ENCODE measurements at places on chromosomes 7 and 10.

DNA sequence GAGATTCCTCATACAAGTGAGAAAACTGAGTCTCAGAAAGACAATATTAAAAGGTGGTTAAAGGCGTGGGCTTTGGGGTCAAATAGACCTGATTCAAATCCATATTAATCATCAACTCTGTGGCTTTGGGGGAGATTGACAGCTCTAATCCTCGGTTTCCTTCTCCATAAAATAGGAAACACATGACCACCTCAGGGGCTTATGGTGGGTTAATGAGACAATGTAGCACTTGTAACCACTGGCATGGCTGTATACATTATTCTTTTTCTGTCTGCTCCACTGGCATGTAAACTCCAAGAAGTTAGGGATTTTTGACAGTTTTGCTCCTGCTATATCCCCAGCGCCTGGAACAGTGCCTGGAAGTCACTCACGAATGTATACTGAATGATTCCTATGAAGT lies 120.8 kb upstream of the GAD2 start:
- DNase-seq, result no peak

DNA sequence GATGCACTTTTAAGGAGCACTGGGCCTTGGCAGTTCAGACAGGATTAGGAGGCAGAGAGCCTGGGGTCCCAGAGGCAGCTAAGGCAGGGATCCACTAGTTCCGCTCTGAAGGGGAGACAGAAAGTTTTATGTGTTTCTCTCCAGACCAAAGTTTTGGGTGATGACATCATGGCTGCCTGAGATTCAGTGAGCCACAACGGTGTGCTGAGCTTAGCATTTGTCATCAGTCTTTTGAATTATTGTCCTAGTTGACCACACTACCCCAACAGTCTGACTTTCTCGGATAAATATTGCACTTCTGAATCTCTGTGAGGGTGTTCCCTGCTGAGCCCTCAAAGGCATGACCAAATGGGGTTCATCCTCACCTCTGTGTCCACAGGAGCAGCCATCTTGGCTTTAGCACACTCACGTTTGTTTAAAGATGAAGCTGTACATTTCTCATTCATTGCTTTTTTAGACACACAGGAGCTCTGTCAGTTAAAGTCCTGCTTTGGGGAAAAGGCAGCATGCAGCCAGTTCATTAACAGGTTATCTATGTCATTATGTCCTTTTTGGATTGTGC lies 297.7 kb upstream of the LRGUK start:
- no peak for DNase-seq

DNA sequence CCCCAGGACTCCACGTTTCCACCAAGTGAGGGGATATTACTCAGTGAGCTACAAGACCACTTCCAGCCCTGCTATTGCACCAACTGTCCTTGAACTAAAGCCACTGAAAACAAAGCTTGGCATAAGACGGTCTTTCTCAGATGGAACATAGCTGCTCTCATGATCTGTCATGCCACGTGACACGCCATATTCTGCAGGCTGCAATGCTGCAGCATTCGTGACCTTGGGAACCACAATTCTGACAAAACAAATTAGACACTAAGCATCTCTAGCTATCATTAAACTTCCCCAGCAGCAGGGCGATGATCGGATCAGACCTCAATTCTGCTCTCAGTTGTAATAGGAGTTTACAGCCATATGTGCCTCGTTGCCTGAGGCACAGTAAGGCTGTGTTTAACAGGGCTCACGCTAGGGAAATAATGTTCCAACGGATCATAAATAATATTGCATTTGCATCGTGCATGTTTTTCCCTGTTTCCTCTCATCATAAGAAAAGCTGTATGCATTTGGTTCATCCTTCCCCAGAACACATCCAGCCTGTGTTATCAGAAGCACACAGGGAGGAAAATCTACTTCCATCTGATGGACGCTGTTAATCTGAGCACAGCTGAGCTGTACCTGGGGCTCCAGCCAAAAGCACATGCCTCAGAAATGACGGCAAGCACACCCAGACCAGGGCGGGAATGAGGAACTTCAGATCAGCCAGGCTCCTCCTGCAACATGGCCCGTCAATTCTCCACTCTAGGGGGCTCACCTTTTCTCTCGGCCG lies 38.6 kb upstream of the CNPY1 start:
- no peak for DNase-seq

DNA sequence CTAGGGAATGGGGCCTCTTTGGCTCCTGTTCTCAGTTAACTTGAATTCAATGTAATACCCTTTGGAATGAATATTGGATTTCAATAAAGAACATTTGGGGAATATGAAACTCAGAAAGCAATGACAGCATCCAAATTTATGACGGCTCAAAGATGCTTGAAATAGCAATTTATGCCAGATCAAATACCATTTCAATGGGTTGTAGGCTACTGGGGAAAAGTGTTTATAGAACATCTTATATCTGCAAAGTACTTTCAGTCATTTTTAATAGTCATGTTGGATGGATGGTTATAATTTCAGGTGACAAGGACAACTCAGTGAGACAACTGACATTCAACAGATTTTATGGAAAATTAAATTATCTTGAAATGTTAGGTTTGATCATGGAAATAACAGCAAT lies 772.7 kb downstream of the PHTF2 start:
- DNase-seq, result no peak

DNA sequence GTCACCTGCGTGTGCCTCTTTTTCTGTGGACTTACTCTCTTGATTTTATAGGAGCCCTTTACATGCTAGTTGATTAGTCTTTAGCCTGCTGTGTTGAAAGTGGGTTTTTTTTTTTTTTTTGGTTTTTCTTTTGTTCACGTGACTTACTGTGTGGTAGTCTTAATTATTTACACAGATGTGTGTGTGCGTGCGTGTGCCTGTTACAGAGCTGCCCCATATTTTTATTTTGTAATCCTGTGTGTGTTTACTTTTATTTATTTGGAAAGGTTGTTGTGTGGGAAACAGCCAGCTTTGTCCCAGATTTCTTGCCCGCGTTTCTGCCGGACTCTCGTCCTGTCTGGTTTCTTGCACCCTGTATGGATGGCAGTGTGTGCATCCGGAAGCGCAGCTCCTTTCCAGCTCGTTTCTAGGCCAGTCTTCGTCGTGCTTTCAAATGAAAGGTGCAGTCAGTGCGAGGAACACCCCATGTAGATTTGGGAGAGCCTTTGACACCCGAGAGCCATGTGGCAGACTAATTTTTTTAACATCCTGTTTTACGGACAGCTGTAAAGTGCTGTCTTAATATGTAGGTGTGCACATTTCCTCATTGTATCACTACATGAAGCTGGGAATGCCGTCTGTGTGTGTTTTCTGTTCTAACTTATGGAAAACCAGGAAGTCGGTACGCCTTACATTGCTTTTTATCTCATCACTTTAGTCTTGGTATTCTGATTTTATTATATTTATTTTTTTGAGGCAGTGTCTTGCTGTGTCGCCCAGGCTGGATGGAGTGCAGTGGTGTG lies 55.6 kb downstream of the DNAJB6 start:
- DNase-seq, result no peak

- no peak for DNase-seq
These were observed 99.1 kb downstream of the CCDC71L start for GRCh38 chr7:106561666-106562411.

DNA sequence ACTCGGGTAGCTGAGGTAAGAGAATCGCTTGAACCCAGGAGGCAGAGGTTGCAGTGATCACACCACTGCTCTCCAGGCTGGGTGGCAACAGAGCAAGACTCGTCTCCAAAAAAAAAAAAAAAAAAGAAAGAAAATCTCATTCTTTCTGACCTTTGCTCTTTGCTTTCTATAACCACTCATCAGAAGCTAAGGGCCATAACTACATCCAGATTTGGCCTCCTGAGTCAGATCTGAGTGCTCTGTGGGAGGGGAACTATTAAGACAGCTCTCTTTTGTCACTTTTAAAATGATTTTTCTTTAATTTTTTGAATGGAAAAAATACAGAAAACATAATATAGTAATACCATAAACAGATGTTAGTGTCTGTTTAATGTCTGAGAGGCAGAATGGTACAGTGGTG lies 210.1 kb downstream of the KIAA1217 start:
- DNase-seq, result no peak

DNA sequence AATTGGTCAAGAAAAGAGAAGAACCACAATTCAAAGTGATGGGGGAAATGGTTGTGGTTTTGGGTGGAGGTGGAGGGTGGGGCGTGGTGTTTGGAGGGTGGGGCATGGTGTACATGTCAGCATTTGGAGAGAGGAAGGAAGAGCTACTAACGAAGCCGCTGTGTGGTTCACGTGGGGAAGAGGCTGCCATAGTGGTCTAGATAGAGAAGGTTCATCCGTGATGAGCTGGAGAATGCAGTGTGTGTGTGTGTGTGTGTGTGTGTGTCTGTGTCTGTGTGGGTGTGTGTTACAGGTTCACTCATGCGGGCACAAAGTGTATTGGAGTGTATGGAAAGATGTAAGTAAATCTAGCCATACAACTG lies 6.1 kb upstream of the VCL start:
- DNase-seq, result peak; percentile 54

DNA sequence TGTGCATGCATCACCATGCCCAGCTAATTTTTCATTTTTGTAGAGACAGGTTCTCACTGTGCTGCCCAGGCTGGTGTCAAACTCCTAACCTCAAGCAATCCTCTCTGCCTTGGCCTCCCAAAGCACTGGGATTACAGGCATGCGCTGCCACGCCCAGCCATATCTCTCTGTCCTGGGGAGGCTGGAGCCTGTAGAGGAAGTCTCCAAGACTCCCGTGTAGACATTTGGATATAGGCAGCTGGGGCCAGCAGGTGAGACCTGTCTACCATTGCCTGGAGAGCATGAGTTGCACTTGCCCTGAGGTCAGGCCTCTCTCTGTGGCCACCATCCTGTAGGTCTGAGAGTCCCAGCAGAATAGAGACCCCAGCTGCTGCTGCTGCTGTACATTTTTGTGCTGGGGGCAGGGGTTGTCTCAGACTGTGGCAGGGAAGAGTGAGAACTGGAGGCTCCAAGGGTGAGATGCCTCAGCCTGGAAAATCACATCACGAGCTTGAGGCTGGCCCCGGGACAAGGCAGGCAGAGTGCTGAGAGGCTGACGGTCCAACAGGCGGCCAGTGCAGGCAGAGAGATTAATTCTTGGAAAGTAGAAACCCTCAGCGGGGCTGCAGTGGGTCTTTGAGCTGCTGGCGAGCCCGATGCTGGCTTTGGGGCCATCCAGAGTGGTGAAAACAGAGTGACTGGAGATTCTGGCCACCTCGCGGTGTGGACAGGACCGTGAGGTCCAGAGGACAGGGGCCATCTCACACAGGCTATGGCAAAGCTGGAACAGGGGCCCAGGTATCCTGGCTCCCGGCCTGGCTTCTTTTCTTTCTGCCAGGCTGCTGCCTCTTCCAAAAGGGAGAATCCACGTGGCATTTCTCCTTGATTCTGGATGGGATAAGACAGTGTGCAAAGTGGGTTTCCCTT lies 60.9 kb downstream of the TMEM270 start:
- no peak for DNase-seq

DNA sequence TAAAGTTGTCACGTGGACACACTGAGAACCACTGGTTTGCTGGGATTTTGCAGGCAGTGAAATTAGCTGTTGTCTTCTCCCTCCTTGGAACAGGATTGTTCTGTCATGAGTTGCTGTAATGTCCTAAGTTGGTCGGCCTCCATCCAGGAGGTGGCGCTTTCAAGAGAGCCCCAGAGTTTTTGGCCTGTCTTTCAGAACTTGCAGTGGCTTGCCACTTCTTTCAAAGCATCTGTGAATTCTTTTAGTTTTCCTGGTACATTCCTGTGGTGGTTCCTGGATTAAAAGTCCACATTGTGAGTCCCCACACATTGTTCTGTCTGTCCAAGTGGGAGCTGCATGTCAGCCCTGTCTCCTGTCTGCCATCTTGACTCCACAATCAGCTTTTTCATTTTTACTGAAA lies 133.8 kb downstream of the PON1 start:
- no peak for DNase-seq

- no peak for DNase-seq
These were observed 444.0 kb upstream of the MGMT start for GRCh38 chr10:129023082-129023481.

GRCh38 chr10:18472977-18473376 lies 178.4 kb downstream of the NSUN6 start:
- DNase-seq, result no peak

- no peak for DNase-seq
These were observed 2.5 kb upstream of the CLDN4 start for GRCh38 chr7:73828107-73828803.

DNA sequence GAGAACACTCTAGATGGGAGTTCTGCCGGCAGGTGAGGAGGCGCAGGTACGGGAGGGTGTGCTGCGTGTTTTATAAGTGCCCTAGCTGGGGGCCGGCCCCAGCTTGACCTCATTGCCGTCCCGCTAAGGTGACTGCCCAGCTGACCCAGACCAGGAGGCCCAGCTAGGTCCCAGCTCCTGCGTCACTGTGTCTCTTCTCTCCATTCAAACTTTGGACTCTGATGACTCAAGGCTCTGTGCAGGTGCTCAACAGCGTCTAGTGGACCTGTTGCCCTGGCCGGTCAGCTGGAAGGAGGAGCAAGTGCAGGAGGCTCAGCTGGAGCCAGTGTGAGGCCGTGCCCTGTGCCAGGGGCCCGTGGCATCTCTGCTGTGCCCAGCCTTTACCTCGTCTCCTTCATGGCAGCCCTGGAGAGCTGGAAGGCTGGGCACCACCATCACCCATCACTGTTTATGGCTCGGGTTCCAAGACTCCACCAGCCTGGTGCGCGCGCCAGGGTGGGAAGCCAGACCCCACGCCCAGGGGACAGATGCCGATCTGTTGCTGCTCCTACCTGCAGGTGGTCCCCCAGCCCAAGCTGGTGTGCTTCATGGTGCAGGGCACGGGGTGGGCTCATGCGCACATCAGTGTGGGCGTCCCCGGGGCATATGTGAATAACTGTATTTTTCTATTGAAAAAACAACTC lies 14.6 kb downstream of the LHPP start:
- DNase-seq, result no peak

- DNase-seq, result peak; percentile 43
These were observed 25.2 kb upstream of the OPTN start for GRCh38 chr10:13074563-13075451.

- no peak for DNase-seq
These were observed 60.7 kb downstream of the OTUD1 start for GRCh38 chr10:23499372-23500132.

DNA sequence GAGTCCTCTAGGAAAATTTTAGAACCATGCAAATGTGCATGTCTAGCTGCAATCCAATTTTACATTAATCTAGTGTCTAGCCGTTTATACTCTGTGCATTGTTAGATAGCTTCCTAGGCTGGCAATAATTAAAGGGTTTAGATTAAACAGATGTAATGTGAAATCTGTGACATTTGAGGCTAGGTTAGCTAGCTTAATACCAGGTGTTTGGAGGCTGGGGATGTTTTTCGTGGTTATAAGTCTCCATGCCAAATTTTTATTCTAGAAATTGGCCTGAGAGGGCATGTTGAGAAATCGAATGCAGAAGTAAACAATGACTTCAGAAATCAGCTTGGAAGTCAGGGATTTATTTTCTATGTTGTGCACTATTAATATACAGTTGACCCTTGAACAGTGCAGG lies 94.2 kb downstream of the ST7 start:
- no peak for DNase-seq

Data from activated T-cell treated with anti-CD3 and anti-CD28 coated beads for 24 hours (primary cell).